ENCODE measurements at places on chromosomes 7 and 10. TPM values are rescaled to one million over a fixed set of nuclear protein-coding genes. Genes with fewer than 3 reads are reported as not detected.

The HGF gene
- total RNA-seq = 1.5 TPM

The MYPN gene
- 153 TPM for total RNA-seq

The PRPS1L1 gene
- total RNA-seq = not detected

The EPHA1 gene
- not detected for total RNA-seq

DNA sequence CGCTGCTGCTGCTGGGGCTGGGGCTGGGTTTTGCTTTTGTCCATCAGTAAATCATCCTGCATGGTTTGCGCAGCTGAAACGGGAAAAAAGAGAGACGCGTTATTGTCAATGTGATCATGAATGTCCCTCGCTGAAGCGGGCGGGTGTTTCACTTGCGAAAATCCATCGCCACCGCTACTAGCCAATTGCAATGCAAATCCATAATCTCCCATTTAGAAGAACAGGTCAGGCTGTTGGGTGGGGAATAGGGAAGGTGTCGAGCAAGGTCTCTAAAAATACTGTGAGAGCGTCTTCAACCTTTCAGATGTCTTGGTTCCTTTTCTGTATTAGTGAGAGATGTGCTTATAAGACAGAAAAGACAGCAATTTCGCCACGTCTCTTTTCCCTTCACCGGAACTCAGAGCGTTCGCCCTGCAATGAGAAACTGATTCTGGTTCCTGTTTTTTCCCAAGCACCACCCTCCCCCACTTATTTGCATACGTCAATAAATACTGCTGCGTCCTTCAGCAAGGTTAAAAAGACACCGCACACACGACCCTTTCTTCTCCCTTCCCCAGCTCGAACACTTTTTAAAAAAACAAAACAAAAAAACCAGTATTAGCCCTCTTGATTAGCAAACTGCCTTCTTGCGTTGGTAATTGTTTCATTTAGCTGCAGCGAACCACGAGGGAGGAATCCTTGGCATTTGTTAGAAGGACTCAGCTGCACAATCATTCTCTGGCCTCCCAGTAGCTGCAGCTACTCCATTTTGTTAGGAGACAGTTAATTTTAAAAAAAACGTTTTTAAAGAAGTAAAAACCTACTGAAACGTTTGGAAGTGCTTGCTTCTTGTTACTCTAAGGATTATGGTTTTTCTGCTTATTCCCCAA is 50.4 kb downstream of the CPEB3 start:
- no peaks in the 10 kb centered on the region for H3K36me3 ChIP-seq
- peaks cover 62% of the 10 kb centered on the region for H3K4me1 ChIP-seq
- peak overlapping the region; percentile 95 for H3K27ac ChIP-seq
- peak overlapping the region; percentile 79 for H3K4me3 ChIP-seq

DNA sequence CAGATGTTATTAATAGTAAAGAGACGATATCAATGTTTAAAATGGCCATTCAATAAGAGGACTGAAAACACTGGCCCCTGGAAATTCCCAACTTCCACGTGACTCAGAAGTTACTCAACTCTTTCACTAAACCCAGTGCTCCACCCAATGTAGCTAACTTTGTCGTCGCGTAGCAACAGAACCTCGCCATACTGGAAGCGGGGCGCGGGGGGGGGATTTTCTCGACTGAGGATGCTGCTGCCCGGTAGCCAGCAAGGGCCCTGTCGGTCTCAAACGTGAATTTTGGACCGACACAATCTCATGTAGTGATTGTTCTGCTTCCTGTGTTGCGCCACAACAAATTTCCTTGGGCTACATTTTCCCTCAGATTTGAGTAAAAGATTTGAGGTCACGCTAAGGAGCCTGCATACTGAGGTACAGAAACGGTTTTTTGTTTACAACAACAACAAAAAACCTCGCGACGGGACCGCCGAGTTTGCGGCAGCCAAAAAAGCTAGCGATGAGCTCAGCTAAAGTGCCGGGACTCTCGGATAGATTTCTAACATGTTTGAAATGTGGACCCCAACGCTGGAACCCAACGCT is 977 bp upstream of the SFR1 start:
- no peaks in the 10 kb centered on the region for H3K27me3 ChIP-seq
- no peaks in the 10 kb centered on the region for H3K36me3 ChIP-seq
- DNase-seq = peak; percentile 81

- no peak for DNase-seq
- H3K4me3 ChIP-seq = no peak overlapping the region
- H3K36me3 ChIP-seq = no peaks in the 10 kb centered on the region
These were observed 48.8 kb downstream of the UBE2H start for GRCh38 chr7:129903935-129904334.

DNA sequence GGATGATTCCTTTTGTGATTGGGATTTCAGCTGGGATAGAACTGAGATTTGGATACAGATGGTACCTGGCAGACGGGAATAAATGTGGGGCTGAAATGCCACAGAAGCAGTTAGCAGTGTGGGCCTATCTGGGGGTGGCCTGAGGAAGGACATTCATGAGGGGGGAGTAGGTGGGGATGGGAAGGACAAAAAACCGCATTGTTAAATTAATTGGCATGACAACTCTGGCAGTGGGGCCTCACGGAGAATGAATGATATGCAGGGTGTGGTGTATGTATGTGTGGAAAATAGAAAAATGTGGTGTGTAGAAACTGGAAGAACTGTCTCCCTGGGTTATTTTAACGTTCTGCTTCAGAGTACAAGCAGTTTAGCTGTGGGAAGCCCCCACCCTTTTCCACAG is 17.8 kb downstream of the SDK1 start:
- no peak for DNase-seq
- no peak overlapping the region for H3K4me3 ChIP-seq
- H3K4me1 ChIP-seq = no peaks in the 10 kb centered on the region
- H3K27ac ChIP-seq = no peak overlapping the region
- H3K27me3 ChIP-seq = no peaks in the 10 kb centered on the region

GRCh38 chr10:100333106-100333505 is 3.1 kb upstream of the PKD2L1 start:
- no peaks in the 10 kb centered on the region for H3K4me1 ChIP-seq
- H3K27me3 ChIP-seq = peaks cover 3% of the 10 kb centered on the region
- no peak overlapping the region for H3K4me3 ChIP-seq
- DNase-seq = no peak
- H3K27ac ChIP-seq = no peak overlapping the region

DNA sequence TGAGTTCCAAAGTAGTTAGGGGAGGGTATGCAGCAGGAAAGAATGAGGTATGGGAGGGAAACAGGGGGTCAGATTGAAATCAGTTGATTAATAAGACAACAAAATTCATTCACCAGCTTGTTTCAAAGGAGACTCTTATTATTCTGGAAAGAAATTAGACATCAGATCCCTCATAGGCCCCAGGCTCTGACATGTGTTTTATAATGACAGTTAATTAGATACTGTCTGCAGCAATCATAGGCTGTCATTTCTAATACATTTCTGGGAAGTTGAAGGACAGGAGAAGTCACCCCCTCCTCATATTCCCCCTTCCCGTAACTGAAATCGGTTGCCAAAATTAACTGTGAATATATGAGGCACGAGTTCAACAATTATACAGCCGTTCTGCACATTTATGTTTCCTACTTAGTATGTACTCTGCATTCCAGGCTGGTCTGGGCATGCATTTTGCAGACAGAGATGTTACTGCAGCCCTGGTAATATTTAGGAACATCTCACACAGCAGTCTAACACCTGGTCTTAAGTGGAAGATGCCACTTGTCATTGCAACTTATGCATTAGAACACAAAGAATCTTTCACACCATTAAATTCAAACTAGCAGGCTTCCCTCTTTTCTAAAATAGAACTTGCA is 355.2 kb upstream of the LRGUK start:
- no peak overlapping the region for H3K4me3 ChIP-seq
- no peaks in the 10 kb centered on the region for H3K27me3 ChIP-seq
- no peaks in the 10 kb centered on the region for H3K36me3 ChIP-seq
- no peak overlapping the region for H3K27ac ChIP-seq
- DNase-seq = no peak

DNA sequence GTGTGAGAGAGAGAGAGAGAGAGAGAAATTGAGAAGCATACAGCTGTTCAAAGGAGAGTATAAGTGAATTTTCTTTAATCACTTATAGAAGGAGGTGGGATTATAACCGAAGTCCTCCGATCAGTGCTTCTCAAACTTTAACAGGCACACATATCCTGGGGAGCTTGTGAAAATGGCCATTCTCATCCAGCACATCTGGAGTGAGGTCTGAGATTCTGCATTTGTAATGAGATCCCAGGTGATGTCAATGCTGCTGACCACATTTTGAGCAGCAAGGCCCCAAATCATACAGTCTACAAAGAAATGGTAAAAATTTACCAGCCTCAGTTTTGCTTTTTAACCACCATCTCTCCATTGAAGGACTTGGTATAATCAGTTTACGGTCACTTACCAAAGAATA is 219.0 kb downstream of the PTEN start:
- H3K27ac ChIP-seq = no peak overlapping the region
- no peaks in the 10 kb centered on the region for H3K4me1 ChIP-seq
- no peaks in the 10 kb centered on the region for H3K27me3 ChIP-seq
- no peak for DNase-seq

DNA sequence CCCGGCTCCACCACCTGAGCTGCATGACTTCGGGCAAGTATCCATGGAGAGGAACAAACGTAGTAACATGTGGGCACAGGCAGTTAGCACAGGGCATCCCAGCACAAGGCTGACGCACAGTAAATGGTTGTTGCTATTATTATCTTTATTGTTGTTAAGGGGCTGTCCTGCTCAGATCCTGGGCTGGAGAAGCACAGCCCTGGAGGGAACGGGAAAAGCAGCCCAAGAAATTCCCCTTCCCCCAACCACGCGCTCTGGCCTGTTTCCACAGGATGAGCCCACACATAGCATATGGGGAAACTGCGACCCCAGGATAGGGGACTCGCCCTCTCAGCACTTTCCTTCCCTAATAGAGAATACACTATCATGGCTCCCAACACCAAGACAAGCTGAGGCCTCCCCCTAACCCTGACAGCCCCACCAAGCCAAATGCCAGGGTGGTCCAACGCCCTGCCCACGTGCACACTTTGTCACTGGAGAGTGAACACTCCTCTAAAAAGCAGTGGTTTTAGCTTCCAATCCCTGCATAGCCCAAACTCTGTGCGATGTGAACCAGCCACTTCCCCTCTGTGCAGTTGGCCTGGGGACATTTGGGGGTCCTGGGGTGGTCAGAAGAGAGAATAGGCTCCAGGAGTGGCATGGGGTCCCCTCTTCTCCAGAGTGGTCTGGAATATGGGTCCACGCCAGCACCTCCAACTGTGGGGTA is 11.0 kb downstream of the PSD start:
- no peak overlapping the region for H3K27ac ChIP-seq
- H3K4me1 ChIP-seq = no peaks in the 10 kb centered on the region
- no peak overlapping the region for H3K4me3 ChIP-seq
- peaks cover 51% of the 10 kb centered on the region for H3K27me3 ChIP-seq
- DNase-seq = no peak

- H3K27ac ChIP-seq = no peak overlapping the region
- no peak for DNase-seq
- H3K36me3 ChIP-seq = no peaks in the 10 kb centered on the region
- H3K4me3 ChIP-seq = peak overlapping the region; percentile 59
- no peaks in the 10 kb centered on the region for H3K4me1 ChIP-seq
- peaks cover 14% of the 10 kb centered on the region for H3K27me3 ChIP-seq
These were observed 1.0 kb upstream of the ENO4 start for GRCh38 chr10:116848032-116848943.

GRCh38 chr10:28036587-28036986 is 37.7 kb upstream of the ODAD2 start:
- H3K27ac ChIP-seq = no peak overlapping the region
- no peak overlapping the region for H3K4me3 ChIP-seq
- no peaks in the 10 kb centered on the region for H3K27me3 ChIP-seq

GRCh38 chr10:119687192-119688032 is 36.2 kb downstream of the BAG3 start:
- no peaks in the 10 kb centered on the region for H3K27me3 ChIP-seq
- no peak overlapping the region for H3K4me3 ChIP-seq
- no peak for DNase-seq
- no peaks in the 10 kb centered on the region for H3K36me3 ChIP-seq

- peak; percentile 59 for DNase-seq
- no peaks in the 10 kb centered on the region for H3K36me3 ChIP-seq
- no peaks in the 10 kb centered on the region for H3K27me3 ChIP-seq
- peak overlapping the region; percentile 53 for H3K27ac ChIP-seq
- H3K4me1 ChIP-seq = peaks cover 32% of the 10 kb centered on the region
These were observed 14.5 kb upstream of the CPA1 start for GRCh38 chr7:130365511-130366441.

DNA sequence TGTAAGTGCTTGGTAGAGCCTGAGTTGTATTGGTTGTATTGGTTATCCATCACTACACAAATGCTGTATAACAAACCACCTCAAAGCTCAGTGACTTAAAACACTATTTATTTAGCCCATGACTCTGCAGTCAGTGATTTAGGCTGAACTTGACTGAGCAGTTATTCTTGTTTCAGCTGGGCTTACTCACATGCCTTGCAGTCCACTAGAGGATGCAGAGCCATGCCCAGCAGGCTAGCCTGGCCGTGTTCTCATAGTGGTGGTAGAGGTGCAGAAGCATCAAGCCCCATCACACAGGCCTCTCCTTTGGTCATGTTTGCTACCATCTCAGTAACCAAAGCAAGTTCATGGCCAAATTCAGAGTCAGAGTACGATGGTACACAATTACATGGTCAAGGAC is 43.9 kb downstream of the LUC7L2 start:
- no peaks in the 10 kb centered on the region for H3K4me1 ChIP-seq
- no peak for DNase-seq
- H3K4me3 ChIP-seq = no peak overlapping the region
- no peak overlapping the region for H3K27ac ChIP-seq
- no peaks in the 10 kb centered on the region for H3K27me3 ChIP-seq

DNA sequence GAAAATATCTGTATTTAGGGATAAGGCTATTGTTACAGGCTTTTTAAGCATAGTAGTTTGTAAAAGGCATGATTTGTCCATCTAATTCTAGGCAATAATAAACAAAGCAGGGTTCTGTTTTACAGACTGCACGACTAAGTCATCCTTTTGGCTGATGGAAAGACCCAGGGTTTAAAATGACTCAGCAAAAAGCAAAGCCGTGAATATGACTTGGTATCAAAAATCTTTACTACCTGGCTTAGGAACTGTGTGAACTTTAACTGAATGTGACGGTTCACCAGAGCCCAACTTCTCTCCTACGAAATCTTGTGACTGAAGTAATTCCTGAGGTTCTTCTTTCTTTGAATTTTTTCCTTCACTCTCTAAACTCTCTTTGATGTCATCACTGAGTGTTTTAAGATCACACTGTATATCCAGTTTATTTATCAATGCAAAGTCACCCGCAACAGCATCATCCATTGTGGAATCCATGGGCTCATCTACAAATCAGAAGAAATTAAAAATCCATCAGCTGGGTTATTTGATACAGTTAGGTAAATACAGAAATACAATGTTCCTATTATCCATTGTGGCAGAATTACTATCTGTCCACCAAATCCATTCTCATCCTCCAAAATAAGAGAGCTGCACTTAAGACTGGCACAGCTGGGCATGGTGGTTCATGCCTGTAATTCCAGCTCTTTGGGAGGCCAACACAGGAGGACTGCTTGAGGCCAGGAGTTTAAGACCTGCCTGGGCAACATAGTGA is 17.0 kb downstream of the ATE1 start:
- peaks cover 21% of the 10 kb centered on the region for H3K4me1 ChIP-seq
- H3K4me3 ChIP-seq = no peak overlapping the region
- peaks cover 43% of the 10 kb centered on the region for H3K36me3 ChIP-seq
- H3K27ac ChIP-seq = peak overlapping the region; percentile 57
- DNase-seq = no peak

- H3K4me3 ChIP-seq = no peak overlapping the region
- no peaks in the 10 kb centered on the region for H3K27me3 ChIP-seq
- H3K4me1 ChIP-seq = peaks cover 1% of the 10 kb centered on the region
- H3K27ac ChIP-seq = no peak overlapping the region
These were observed 82.3 kb upstream of the FAM20C start for GRCh38 chr7:109898-110556.

All from gastrocnemius medialis (tissue), 4 donors.